ENCODE measurements at places on chromosomes 7 and 10.

GRCh38 chr10:104340111-104340526, 1.9 kb upstream of the ITPRIP start:
- DNase-seq = no peak

GRCh38 chr10:63383141-63383540, 82.6 kb downstream of the JMJD1C start:
- no peak for DNase-seq

GRCh38 chr7:66682350-66683093, 53.8 kb downstream of the KCTD7 start:
- peak; percentile 52 for DNase-seq

- DNase-seq = no peak
These were observed 117.8 kb downstream of the TMEM26 start for GRCh38 chr10:61335359-61335758.

GRCh38 chr7:27102581-27103442, at the start of gene HOXA2:
Gene HOXA2 (minus strand): TSS chr7:27102683. CDS start chr7:27102500, 183 bp downstream.
- DNase-seq = no peak

- DNase-seq = no peak
These were observed 33.6 kb upstream of the HDAC9 start for GRCh38 chr7:18461785-18462467.

DNA sequence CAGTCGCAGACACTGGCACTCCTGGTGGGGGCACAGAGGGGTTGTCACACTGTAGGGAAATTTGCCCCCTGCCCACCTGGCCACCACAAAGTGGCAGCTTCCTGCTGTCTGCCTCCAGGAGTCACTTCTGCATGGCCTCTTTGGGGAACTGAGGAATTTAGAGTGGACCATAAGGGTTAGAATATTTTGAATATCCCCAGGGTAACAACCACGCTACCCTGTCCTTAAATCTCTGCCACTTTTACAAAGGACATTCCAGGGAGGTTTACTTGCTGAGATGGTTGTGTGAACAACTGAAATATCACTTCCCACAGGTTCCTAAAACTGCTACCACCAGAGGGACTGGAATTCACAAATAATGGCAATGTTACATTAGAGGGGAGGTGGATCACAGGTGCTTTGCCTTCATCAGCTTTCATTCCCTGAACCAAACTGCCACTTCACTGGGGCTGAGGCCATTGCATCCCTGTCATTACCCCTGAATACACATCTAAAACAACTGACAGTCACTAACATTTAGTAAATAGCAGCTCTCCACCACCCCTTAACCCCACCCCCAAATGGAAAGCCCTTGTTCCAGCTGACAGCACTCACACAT, 88.1 kb upstream of the IFRD1 start:
- DNase-seq = no peak

DNA sequence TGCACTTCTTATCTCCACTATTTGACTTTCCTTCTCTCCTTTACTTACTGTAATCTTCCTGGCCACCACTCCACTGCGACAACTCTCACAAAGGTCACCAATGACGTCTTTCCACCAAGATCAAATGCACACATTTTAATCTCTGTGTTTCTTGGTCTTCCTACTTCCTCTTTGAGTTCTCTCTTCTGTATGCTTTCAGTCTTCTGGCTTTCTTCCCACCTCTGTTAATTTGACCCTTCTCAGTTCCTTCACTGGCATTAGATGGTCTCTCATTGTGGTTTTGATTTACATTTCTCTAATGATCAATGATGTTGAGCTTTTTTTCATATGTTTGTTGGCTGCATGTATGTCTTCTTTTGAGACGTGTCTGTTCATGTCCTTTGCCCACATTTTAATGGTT, 31.9 kb downstream of the FAM107B start:
- peak; percentile 24 for DNase-seq

GRCh38 chr10:127145173-127145572, 51.2 kb downstream of the INSYN2A start:
- no peak for DNase-seq

DNA sequence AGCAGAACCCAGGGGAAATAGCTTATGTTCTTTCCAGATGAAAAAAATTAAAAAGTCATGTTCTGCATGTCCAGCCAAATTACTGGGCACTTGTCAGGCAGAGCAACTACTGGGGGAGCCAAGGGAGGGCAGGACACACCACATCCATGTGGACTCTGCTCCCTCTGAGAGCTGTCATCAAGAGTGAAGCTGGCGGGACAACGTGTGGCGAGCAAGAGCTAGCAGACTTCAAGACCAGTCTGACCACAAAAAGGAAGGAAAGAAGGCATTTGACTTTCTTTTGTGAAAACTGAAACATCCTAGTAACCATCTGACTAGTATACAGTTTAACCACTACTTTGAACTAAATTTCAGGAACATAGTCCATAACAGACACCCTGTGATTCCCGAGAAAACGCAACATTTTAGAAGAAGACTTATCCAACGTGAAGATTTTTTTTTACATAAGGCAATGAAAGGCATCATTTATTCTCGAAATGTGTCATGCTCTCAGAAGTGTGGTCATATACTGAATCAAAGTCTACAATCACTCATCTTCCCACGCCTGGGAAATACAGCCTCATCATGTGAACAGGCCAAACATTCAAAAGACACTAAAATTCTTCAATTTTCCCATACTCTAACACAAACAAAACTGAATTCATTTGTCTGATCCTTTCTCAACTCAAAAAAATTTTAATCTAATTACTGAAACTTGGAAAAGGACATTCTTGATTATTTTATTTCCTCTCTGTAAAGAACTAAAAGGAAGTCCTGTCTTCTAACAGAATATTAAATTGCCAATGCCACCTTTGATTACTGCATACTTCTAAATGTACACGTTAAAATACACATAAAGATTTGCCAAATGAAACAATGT, 15.5 kb downstream of the CYTH3 start:
- peak; percentile 34 for DNase-seq

DNA sequence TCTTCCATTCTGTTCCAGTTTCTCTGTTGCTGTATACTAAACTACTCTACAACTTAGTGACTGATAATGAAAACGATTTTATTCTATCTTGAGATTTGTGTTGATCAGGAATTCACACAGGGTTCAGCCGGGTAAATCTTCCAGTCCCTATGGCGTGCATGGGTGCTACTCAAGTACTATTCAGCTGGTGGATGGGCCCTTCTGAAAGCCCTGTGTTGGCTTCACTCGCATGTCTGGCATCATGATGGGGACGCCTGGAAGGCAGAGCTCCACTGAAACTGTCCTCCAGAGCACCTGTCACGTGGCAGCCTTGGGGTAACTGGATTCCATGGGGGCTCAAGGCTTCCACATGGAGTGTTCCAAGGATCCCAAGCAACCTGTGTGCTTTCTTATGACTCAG, 86.0 kb upstream of the ZMIZ1 start:
- no peak for DNase-seq

DNA sequence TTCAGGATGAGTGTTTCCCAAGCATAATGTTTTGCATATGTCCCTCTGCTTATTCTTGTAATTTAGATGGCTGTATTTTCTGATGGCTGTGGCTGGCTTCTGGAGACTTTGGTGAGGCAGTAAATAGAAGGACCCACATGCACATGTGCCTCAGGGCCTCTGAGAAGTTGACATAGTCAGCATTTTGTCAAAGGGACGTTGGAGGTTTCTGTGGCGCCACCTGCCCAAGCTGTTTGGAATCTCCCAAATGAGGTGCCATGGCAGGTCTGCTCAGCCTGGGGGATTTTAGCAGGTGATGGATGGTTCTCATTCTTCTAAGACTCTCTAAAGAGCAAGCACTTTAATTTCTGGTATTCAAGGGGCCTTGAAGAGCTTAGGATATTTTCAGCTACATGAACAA, 29.8 kb downstream of the C10orf120 start:
- no peak for DNase-seq

DNA sequence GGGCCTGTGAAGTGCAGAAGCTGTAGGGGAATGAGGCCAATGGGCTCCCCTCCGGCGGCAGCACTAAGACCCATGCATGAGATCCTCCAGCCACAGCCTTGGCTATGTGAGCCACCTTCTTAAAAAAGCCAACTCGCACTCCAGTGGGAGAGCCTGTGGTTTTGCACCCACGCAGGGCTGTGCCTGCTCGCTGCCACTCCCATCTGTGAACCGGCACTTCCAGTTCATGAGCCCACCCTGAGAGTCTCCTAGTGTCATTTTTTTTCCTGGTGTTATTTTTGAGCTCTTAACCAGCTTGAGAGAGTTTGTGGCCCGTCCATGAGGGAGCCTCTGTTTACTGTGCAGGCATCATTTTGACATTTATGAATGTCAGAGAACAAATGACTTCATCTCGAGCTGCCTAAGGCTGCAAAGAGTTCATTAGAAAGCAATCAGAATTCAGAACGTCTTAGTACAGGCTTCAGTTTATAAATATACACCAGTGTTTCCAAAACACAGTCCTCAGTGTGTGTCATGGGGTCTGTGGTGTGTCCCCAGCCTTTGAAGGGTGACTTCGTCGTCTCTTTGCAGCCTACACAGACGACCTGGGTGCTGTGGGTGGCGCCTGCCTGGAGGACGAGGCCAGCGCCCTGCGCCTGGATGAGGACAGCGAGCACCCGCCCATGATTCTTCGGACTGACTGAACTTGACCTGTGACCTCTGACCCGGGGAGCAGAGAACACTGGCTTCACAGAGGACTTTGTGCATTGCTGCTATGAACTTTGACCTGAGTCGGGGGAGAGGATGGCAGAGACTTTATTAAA, 40.4 kb downstream of the WIPI2 start:
- no peak for DNase-seq

- no peak for DNase-seq
These were observed 36.7 kb downstream of the RAB19 start for GRCh38 chr7:140440593-140440992.

GRCh38 chr10:132643709-132644526, 106.3 kb downstream of the INPP5A start:
- DNase-seq = no peak

DNA sequence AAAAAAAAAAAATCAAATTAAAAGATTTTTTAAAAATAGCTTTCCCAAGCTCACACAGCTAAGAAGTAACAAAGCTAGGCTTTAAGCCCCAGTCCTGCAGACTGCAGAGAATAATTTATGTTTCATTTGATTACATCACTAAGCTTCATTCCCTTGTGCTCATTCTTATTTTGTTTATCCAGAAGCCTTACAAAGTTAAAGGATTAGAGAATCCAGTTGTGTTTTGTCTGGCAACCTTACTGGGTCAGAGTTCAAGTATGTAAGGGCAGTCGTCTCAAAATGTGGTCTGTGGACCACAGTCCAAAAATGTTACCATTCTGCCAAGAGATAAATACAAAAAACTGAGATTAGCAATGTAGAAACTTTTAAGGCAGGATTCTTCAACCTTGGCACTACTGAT, 32.1 kb upstream of the EZH2 start:
- DNase-seq = no peak
